ENCODE measurements at places on chromosomes 5 and 9.

- DNase-seq = no peak
Measured at GRCh38 chr9:7977586-7977985, 178.0 kb upstream of the DMAC1 start.

DNA sequence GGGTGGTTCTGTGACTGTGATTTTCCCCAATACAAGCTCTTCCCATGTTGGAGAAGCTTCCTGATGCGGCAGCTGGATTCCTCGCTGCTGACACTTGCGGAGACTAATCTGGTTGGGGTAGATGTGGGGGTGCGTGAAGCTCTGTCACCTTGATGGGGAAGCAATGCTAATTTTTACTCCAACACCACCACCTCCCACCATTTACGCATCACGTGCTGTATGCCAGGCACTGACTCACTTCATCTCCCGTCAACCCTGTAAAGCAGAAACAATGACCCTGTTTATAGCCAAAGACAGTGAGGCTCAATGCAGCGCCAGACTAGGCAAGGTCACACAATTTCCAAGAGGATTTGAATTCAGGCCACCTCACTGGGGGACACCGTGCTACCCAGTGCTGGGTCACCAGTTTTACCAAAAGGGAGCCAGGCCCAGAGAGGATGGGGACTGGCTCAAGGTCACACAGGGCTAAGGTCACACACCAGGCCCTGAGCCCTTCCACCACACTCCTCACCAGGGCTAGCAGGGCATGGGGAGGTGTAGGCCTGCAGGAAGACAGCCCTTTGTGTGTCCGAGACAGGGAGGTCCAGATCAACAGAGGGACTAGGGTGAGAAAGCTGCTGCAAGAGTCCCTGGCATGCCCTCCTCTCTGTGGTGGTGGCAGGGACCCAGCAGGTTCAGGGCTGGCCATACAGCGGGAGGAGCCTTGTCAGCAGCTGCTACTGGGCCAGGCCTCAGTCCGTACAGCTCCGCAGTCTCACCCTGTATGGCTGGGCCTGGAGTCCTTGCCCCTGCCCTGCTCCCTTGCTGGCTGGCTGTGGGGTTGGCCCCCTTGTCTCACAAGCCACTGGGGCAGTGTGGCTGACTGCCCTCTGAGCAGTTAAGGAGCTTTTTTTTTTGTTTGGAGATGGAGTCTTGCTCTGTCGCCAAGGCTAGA, 3.3 kb downstream of the STKLD1 start:
- DNase-seq = no peak

DNA sequence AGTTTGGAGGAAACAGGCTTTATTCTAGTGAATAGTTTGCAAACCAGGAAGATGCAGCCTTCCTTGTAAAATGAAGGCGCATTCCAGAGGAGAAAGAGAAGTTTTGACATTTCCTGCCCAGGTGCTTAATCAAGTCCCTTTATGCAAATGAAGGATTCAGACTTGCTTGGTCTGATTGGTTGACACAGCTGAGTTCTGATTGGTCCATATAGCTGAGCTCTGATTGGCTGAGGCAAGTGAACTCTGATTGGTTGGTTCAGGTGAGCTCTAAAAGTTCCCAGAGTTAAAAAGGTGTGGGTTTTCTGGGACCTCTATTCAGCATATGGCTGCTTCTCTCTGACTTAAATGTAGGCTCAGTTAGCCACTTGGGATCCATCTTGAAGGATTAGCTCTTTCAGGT, 151.0 kb downstream of the CACNA1B start:
- DNase-seq = no peak

DNA sequence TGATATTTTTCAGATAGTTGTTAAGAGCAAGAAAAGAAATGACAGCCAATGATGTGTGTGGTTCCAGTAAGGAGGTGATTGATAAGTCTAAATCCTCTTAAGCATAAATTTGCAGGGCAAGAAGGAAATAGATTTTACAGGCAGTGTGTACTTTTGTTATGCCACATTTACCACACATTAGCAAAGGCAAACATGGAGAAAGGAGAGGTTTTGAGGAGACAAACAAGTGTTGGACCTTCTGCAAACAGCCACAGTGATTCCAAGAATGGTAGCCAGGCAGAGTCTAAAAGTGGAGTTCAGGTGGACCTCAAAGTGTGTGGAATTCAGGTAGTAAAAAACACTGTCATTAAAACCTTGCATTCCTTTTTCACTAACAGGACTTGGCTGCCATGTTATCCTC, 295.9 kb upstream of the ITGA1 start:
- DNase-seq = no peak

DNA sequence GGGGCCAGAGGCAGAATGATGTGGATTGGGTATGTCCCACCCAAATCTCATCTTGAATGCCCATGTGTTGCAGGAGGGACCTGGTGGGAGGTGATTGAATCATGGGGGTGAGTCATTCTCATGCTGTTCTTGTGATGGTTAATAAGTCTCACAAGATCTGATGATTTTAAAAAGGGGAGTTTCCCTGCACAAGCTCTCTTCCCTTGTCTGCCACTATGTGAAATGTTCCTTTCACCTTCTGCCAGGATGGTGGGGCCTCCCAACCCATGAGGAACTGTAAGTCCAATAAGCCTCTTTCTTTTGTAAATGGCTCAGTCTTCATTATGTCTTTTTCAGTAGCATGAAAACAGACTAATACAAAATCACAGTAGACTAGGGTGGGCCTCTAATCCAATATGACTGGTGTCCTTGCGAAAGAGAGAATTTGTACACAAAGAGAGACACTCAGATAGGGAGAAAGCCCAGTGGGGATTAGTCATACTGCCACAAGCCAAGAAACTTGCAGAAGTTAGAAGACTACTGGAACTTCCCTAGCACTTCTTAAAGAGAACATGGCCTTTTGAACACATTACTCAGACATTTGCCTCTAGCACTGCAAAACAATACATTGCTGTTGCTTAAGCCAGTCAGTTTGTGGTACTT, 68.4 kb downstream of the ANXA1 start:
- no peak for DNase-seq

GRCh38 chr9:19975499-19975898, 186.7 kb upstream of the SLC24A2 start:
- DNase-seq = no peak

DNA sequence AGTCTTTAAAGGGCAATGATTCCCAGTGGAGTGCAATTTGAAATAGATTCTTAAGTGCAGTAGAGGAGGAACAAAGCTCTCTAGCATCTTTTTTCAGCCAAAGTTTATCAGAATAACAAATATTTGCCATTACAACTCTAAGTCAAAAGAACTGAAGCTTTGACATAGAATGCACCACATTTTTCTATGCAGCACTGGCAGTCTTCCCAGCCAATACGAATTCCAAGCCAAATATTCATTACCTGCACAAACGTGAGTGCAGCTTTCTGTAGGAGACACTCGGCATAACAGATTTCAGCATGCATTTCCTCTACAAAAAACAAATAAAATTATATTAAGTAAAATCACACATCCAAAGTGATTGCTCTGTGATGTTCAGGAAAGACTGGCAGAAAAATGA, 103.4 kb downstream of the TTC39B start:
- DNase-seq = no peak

GRCh38 chr5:144465441-144465840, 294.8 kb downstream of the KCTD16 start:
- no peak for DNase-seq

DNA sequence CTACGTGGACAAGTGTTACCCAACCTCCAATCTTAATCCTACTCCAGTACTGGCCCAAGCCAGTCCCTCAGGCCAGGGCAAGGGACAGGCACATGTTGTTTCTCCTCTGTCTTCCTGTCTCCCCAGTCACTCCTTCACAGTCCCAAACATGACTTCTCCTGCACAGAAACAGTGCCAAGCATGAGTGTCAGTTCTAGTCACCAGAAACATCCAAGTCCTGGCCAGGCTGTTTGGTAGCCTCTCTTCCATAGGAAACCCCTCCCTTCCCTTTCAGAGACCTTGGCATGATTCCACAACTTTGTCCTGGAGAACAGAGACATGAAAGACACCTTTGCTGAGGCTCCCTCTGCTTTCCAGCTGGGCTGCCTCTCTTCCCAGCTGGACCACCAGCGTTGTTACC, 56.2 kb upstream of the SLC2A8 start:
- DNase-seq = no peak

GRCh38 chr5:93331863-93332262, 249.2 kb downstream of the NR2F1-AS1 start:
- DNase-seq = no peak

GRCh38 chr5:27928060-27928459, 889.7 kb upstream of the CDH9 start:
- no peak for DNase-seq

GRCh38 chr9:38240051-38240450, 152.5 kb upstream of the ALDH1B1 start:
- DNase-seq = no peak

DNA sequence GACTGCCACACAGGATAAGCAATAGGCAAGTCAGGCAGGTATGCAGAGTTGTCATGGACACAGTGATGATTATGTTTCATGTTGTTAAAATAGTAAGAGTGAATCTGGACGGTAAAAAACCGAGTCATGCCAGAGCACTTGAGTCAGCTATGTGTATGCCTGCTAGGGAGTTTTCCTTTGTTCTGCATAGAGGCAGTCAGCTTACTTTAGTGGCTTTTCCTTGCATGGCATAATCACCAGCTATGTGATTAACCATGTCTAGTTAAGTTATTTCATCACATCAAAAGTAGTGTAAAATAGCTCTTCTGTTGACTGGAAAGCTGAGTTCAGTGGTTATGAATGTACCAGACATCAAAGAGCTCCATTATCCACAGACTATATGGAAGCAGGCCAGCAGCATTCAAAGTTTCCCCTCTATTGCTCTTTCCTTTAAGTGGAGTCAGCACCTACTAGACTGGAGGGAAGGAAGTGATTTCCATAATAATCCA, 989.8 kb downstream of the TLE1 start:
- DNase-seq = no peak

GRCh38 chr5:63743096-63743798, 219.0 kb downstream of the HTR1A start:
- no peak for DNase-seq

- no peak for DNase-seq
Measured at GRCh38 chr5:172659909-172660628, 19.0 kb downstream of the NEURL1B start.

DNA sequence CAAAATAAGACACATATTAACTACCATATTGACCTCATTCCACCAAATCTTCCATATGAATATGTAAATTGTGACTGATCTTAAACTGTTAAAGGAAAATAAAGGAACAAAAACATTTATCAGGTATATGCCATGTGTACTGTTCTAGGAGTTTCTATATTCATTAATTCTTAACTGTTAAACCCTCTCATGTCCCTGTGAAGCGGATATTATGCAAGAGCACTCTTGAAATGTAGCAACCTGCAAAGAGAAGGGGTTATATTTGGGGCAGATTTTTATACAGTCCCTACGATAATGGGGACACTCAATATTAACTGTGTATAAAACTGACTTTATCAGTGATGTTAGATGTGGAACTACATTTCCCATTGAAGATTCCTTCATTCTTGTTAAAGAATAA, 184.9 kb upstream of the OR13F1 start:
- DNase-seq = no peak

GRCh38 chr5:77928776-77929300, 152.7 kb upstream of the TBCA start:
- DNase-seq = no peak

DNA sequence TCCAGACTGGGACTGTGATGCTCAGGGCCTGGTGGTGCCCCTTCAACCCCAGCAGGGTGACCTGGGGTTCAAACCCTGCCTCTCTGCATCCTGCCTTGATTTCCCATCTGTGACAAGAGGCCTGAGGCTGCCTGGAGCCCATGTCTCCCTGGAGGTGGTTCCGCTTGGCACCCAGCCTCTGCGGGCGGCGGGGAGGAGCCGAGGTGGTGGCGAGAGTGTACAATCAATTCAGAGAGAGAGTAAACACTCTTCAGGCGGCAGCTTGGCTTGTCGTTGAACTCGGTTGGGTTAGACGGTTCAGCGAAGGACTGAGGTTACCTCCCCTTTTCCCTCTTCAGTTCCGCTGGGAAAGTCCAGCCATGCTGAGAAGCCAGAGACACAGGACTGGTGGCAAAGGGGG, 39.3 kb downstream of the NTNG2 start:
- no peak for DNase-seq

DNA sequence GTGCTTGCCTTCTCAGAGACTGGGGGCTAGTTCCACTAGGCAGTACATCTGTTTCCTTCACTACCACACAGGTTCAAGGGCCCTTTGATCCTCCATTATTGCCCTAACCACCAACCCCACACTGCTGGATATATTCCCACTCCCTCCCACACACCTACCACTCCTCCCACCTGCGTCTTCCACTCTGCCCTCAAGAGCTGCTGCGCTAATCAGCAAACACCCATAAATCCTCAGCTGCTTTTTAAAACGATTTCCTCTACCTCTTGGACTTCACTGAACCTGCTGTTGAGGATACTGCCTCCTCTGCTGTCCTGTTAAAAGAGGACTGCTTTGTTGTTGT, 120.9 kb downstream of the MAPKAP1 start:
- no peak for DNase-seq

- no peak for DNase-seq
Measured at GRCh38 chr9:129068990-129069861, 11.7 kb upstream of the DOLPP1 start.

DNA sequence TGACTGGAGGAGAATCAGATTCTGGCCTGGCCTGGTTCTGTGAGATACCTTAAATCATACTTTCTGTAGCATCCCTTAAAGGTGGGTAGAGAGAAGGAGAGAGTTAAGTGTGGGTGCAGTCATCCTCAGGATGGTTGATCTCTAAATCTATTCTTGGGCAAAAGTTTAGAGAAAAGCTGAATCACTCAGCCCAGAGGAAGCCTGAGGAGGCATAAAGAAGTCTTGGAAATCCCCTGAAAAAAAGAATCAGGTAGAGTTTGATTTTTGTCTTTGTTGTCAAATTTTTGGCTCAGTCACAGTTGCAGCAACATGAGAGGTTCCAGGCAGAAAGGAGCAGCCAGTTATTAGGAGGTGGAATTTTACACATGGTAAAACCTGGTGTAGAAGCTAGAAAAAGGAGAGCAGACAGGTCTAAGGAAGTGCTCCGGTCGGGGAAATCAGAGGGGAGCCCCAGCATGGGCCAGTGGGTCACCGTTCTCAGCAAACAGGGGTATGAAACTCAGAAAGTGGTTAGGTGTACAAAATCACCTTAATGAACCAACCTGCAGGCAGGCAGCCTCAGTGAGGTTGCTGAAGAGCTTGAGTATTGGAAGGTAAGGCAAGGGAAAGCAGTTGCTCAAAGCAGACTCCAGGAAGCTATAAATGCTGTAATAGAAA, 116.2 kb upstream of the CNTLN start:
- no peak for DNase-seq

DNA sequence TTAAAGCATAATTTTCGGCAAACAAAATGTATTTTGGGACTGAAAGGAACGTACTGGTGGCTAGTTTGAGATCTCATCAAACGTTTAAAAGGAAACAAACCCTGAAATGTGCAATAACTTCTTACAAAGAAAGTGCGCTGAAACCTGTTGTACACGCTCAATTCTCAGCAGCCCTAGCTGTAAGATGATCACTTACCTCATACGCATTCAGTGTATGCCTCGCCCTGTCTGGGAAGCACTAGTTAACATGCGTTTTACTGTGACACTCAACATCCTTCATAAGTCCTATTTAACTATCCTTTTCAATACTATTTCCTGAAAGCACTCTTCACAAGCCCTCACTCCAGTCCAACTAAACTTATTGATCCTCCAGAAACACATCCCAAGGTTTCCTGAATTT, 485.0 kb upstream of the EDIL3 start:
- DNase-seq = no peak

GRCh38 chr9:89605465-89606048, 745 bp downstream of the GADD45G start:
- no peak for DNase-seq

Measured in cortex of kidney (tissue), 1 donor.